ENCODE measurements at places on chromosomes 12 and 14.
A peak's percentile ranks its signal among the peaks of the same experiment; 100 is the strongest.

- no peak for DNase-seq
Measured at GRCh38 chr12:56126732-56127239, 1.3 kb upstream of the ESYT1 start.

DNA sequence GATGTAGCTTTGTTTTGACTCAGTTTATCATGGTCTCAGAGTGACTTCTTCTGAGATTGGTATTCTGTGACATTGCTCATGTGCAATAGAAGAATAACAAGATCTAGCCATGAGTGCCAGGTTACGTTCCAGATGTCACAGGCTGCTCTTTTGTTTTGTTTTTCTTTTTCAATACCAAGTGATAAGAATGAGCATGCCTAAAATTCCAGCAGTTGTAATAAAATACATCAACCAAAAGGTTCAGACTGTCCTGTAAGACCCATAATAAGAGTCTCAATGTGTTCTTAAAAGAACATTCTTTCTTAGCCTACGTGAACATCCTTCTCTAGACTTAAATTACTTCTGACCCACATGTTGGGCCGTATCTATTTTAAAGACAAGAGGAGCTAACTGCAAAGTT lies 669.2 kb downstream of the DIO2 start:
- no peak for DNase-seq

GRCh38 chr12:64352181-64352580 lies 38.4 kb downstream of the C12orf56 start:
- DNase-seq, result no peak

GRCh38 chr12:47991106-47992061 lies 12.9 kb downstream of the COL2A1 start:
- no peak for DNase-seq

- DNase-seq, result peak; percentile 12
Measured at GRCh38 chr14:52950410-52950897, 396 bp downstream of the FERMT2 start.

Data from stimulated activated CD4-positive, alpha-beta T cell treated with anti-CD3 and anti-CD28 coated beads, Interleukin-4, amount 100 ng/mL, for 48 hours (primary cell).